ENCODE measurements at places on chromosomes 12 and 14.

DNA sequence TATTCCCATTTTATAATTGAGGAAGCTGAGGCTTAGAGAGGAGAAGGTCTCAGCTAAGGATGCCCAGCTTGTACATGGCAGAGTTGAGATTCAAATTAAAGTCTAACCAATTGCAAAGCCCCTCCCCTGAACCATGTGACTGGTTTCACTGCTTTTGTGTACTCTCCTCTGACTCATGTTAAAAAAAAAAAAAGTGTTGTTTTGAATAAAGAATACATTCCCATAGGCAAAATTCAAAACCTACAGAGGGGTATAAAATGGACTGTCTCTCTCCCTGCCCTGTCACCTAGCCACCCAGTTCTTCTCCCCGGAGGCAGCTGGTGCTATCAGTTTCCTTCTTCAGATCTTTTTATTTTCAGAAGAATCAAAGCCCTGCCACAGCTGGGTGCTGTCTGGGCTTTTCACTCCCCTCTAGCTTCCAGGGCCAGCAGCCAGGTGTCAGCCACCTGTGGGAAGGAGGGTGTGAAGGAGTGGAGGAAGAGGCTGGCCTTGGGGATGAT lies 5.4 kb downstream of the PSMD9 start:
- DNase-seq = no peak

- no peak for DNase-seq
Measured at GRCh38 chr14:69696204-69696527, 70.8 kb upstream of the SRSF5 start.

GRCh38 chr12:58298803-58299202 lies 357.4 kb downstream of the ATP23 start:
- no peak for DNase-seq

GRCh38 chr14:92950193-92950540 lies 27.2 kb downstream of the CHGA start:
- DNase-seq = no peak

- DNase-seq = no peak
Measured at GRCh38 chr14:68327231-68327630, 465.6 kb downstream of the ZFP36L1 start.

- DNase-seq = no peak
Measured at GRCh38 chr14:61126603-61127498, 145.8 kb downstream of the SLC38A6 start.

DNA sequence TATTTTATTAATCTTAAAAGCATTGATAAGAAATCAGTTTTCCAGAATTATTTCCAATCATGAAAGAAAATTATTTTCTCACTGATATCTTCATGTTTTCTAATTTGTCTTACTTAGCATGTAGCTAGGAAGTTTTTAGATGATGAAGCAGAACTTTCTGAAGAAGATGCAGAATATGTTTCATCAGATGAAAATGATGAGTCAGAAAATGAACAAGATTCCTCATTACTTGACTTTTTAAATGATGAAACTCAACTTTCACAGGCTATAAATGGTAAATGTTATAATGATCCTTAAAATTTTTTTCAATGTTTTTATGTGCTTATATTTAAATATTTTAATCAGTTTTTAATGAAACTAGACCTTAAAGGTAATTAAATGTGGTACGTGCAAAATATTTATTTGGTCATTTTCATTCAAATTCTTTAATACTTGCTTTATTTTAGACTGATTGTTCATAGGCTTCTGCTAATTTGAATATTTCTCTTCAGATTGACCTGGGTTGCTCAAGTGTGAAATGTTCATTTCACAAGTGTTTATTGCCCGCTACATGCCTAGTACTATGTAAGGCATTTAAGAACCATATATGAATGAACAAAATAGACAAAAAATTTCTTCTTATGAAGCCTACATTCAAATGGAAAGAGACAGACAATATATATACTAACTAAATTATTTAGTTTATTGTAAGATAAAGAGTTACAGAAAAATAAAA lies 49.5 kb downstream of the FANCM start:
- DNase-seq = no peak

DNA sequence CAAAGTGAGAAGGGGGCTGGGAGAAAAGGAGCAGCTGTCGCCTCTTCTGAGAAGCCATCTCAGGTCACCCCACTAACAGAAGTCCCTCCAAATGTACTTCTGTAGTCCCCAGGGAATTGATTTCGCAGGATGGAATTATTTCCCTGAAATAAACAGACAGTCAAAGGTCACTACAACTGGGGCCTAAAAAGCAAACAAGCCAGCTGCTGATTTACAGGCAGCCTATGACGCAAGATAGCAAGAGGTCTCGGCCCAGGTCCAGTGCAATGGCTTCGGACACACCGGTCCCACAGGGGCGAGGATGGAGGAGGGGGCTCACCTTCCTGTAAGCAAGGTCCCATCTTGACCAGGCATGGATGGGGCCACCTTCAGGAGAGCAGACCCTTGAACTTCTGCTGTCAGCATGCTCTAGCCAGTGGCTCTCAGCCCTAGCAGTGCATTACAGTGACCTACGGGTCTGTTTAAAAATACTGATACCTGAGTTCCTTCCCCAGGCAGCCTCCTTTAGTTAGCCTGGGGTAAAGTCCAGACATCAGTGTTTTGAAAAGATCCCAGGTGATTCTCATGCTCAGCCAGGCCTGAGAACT lies 18.1 kb downstream of the NUAK1 start:
- no peak for DNase-seq

DNA sequence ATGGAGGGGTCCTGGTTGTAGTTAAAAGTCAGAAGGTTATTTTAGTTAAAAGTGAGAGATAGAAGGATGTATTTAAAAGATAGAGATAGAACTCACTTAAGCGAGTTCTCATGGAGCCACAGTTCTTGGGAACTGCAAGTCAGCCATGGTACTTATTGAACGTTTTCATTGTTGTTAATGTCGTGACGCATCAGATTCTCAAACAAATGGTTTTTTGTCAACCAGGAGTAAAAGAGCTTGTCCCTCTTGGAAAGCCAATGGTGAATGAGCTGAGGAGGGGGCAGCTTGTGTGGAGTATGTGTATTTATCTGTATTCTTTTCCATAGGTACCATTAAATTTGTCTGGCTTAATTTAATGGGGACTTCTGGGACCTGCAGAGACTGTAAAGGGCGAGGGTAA lies 68.6 kb downstream of the FIGNL2 start:
- DNase-seq = no peak

DNA sequence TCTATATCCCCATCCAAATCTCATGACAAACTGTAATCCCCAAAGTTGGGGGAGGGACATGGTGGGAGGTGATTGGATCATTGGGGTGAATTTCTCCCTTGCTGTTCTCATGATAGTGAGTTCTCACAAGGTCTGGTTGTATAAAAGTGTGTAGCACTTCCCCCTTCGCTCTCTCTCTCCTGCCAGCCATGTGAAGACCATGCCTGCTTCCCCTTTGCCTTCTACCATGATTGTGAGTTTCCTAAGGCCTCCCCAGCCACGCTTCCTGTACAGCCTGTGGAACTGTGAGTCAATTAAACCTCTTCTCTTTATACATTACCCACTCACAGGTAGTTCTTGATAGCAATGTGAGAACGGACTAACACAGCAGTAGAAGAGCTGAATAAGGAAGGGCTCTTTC lies 62.6 kb upstream of the VASH1 start:
- DNase-seq = no peak

DNA sequence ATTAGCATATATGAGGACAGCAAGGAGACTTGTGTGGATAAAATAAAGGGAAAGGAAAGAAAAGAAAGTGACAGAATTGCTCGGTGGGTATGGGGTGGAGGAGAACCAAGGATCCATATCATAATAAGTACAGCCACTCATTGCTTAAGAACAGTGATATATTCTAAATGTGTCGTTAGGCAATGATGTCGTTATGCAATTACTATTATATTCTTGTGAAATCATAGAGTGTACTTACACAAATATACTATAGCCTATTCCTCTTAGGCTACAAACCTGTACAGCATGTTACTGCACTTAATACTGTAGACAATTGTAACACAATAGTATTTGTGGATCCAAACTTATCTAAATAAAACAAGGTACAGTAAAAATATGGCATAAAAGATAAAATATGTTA lies 271.1 kb downstream of the CCER1 start:
- DNase-seq = no peak

GRCh38 chr12:9710584-9711375 lies 22.1 kb downstream of the CLECL1 start:
- no peak for DNase-seq

DNA sequence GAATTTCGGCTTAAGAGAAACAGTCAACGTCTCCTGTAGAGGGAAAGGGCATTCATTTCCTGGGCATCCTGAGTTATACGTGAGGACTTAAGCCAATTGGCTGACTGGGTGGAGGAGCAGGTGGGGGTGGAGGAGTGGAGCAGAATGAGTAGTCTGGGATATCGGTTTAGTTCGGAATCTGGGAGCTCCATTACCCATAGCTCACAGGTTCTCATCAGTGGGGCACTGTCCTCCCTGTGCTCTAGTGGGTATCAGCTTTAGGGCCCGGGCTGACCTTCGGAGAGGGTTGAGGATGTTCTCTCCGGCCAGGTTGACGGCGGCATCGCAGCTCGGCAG lies 704 bp downstream of the SDR39U1 start:
- DNase-seq = no peak
